ENCODE measurements at places on chromosomes 5 and 9.
A peak's percentile ranks its signal among the peaks of the same experiment; 100 is the strongest.

DNA sequence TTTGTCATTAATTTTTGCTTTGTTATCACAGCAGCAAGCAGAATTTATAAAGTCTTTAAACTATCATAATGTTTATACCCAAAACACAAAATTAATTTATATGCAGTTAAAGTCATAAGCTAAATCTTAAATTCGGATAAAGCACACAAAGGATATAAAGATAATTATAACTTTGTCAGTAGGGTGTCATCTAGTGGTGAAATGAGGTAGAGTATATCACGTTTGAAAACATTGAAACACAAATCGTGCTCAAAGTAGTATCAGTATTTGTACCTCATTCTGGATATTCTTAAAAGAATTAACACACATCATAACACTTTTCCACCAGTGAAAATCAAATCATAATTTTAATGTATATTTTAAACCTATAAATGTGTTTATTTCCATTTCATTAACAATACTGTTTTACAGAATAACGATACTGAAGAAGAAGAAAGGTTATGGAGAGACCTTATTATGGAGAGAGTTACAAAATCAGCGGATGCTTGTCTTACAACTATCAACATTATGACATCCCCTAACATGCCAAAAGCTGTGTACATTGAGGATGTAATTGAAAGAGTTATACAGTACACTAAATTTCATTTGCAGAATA, 129.5 kb downstream of the NIPBL start:
- DNase-seq, result no peak

DNA sequence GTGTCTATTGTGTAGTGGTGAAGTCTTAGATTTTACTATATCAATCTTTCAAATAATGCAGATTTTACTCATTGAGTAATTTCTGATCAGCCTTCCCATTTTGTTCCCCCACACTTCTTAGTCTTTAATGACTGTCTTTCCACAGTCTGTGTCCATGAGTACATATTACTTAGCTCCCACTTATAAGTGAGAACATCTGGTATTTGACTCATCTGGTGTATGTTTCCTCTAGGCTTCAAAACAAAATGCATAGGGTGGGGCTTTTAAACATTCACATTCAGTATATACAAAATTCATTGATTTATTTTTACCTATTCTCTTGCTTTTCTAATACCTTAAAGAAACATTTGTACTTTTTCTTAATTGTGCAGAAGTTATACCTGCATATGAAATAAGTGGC, 513.0 kb downstream of the MTRR start:
- no peak for DNase-seq

GRCh38 chr5:135053278-135053677, 19.2 kb upstream of the PITX1 start:
- no peak for DNase-seq

DNA sequence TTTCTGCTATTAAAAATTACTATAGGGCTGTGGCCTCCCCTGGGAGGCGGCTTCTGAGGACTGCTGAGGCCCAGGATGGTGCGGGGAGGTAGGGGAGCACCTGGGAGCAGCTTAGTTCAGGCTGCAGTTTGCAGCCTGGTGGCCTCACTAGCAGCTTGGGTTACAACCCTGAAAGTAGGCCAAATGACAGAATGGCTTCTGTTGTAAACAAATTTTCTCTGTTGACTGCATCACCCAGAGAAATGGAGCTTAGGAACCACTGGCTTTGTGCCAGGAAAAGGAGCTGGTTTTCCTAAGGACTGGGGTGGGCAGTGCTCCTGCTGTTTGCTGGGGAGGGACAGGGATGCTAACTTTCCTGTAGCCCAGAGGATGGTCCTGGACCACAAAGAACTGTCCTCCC, 130.3 kb downstream of the ENTREP1 start:
- DNase-seq, result no peak

- no peak for DNase-seq
These were observed 79.9 kb downstream of the GAPVD1 start for GRCh38 chr9:125341566-125341965.

DNA sequence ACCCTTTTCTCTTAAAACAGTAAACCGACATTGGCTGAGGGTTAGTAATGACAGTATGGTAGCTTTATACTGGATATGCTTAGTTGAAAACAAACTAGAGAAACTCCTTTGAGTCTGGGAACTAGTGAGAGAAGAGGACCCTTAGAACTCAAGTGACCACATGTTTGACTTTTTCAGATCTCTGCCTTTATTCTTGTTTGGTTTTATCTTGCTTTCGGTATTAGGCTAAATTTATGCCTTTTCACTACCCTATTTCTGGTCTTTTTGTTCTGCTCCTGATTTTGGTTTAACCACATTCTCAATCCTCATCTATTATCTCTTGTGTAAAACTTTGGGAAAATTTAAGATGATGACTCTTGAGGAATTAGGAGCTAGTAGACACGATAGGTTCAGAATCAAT, 11.0 kb downstream of the SNAPC3 start:
- DNase-seq, result no peak

DNA sequence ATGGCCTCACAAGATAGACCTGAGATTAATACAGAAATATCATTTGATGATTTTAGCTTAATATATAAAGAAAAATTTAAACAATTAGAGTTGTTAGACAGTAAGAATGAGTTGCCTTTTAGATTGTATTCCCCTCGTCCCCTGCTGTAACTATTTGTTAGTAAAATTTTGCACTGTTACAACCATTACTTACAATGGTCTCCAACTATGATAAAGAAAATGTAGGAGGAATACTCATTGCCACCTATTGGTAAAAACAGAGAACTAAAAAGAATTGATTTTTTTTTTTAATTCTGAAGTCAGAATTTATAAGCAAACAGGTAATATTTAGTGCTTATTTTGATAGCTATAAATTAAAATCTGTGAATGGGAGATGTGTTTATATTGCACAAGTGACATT, 937.6 kb downstream of the TLE4 start:
- no peak for DNase-seq

GRCh38 chr9:96655198-96655851, at the start of gene PRXL2C:
Gene PRXL2C (minus strand): TSS chr9:96655317. CDS start chr9:96655281, 36 bp downstream.
- peak; percentile 75 for DNase-seq

- DNase-seq, result no peak
These were observed 154.2 kb downstream of the DOCK2 start for GRCh38 chr5:169791251-169791650.

DNA sequence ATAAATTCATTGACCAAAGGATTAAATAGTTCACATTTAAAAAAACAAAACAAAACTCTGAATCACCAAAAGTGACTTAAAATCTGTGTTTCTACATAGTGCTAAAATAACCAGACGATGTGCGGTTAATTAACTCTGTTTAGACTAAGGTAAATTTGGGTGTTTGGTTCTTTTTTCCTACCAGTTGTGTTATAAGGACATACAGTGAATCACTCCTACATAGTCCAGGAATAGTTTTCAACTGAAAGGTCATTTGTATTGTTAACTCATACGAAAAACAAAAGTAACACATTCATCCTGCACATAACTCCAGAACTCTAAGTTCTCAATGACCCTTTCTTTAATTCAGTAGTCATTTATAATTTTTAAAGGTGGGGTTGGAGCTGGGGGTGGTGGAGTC, 203.7 kb downstream of the GLIS3 start:
- no peak for DNase-seq

DNA sequence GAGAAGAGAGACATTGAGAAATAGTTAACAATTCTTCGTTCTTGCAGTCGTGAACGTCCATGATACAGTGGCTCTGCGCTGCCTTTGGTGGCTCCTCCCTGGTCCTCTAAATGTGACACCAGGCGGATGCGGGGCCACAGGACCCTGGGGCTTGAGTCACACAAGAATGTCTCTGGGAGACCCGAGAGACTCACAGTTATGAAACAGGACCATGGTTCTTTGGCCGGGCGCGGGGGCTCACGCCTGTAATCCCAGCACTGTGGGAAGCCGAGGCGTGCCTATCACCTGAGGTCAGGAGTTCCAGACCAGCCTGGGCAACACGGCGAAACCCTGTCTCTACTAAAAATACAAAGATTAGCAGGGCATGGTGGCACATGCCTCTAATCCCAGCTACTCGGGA, 767 bp upstream of the ZDHHC11 start:
- no peak for DNase-seq

DNA sequence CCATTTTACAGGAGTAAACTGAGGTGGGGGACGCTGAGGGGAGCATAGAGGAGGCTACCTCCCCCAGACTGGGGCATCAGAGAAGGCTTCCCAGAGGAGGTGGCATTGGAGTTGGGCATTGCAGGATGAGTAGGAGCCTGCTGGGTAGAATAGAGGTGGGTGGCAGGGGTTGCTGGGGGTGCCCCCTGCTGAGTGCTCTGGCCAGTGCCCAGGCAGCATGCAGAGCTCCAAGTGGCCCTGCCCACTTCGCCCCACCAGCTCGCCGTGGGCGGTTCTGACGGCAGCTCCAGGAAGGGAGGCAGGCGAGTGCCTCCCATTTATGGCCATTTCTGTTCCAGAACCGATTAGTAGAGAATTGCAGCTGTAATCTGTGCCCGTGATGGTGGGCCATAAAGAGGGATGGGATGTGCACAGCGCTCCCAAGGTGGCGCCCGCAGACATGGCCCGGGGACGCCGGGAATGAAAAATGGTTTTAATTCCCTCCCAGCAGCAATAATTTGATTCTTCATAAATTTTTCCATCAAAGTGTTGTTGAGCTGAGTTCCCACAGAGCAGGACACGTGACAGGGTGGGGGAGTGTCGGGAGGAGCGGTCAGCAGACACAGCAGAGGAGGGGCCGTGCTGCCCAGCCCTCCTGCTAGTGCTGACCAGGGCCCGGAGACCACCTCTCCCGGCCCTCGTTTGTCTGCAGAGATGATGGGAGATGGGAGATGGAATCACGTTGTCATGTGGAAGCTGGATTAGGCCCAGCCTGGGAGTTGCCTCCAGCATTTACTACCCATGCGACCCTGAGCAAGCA, 75.5 kb downstream of the LMX1B start:
- no peak for DNase-seq

DNA sequence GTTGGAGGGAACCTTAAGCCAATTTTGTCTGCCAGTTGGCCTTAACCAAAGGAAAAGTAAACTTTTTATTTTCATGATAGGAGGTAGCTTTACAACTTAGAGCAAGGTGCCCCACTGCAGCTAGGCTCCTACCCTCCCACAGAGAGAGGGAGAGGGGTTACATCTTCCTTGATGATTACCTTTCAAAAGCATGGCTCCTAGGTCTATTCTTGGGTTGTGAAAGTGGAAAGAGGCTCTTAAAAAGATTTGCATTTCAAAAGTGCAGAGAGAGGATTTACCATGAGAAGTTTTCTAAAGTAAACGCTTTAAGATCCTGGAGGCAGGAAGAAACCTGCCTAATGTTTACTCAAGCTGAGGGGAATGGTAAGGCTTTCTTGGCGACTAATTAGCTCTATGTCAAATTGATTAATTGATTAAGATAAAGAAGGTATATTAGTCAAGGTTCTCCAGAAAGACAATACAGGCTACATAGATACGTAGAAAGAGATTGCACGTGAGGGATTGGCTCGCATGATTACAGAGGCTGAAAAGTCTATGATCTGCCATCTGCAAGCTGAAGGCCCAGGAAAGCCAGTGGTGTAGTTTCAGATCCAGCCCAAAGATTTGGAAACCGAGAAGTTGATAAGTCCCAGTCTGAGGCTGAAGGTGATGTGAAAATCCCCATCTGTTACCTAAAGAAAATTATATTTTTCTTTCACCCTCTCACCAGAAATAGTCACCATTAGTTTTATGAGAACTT, 333.8 kb upstream of the CTNND2 start:
- DNase-seq, result no peak

GRCh38 chr5:157978061-157978460, 119.1 kb upstream of the CLINT1 start:
- no peak for DNase-seq

DNA sequence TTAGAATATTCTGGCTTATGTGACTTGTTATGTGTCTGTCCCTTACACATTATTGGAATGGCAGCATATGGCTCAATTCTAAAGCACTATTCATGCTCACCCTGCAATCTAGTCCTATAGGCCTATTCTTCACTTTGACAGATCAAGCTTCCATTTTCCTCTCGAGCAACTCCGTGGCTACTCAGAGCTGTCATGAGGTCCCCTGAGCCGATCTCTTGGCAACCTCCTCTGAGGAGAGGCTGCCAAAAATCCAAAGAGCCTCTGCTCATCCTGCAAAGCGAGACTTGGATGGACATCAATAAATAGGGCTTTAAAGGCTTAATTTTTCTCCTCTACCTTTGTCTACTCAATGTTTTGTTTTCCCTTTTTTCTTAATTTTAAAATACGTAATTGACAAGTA, 163.8 kb downstream of the GABRB2 start:
- DNase-seq, result no peak

DNA sequence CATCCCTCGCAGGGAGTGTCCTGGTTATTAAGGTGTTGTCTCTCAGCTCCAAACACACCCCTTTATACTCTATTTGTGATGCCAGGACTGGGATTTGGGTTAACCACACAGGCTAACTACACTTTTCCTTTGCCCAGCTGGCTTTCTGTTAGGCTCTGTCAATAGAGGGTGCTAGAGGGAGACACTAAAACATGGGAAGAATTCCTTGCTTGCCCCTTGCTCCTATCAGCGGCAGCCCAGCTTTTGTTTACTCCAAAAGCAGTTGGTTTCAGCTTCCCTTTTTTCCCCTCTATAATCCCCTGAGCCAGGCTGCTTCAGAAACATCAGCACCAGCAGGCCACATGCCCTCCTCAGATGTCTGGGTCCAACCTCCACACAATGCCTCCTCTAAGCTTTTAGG, 297.1 kb downstream of the KCTD16 start:
- no peak for DNase-seq

- no peak for DNase-seq
These were observed 2.9 kb upstream of the PRRC2B start for GRCh38 chr9:131391020-131391419.

DNA sequence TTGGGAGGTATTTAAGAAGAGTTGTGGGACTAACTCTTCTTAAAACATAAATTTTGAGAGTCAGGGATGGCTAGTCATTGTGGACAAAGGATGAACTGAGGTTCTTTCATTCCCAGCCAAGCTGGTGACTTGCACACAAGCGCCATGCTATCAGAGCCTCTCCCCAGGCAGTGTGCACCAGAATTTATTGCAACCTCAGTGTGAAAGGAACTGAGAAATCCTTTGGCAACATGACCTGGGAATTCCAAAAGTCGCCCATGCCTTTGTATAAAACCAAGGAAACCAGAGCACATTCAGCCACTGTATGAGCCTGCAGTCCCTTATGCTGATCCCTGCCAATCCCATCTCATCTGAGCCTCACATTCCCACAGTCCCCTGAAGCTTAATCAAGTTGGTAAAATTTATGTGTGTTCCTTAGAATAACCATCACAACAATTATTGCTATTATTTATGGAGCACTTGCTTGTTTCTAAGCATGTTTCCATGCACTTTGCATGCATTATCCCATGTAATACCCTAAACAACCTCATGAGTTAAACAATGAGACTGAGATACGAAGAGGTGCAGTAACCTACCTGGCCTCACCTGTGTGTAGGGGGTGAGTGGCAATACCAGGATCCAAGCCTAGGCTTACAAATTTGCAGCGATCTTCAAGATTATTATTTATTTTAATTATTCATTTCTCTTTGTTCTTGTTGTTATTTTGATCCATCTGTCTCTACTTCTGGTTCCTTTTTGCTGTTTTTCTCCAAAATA, 116.4 kb downstream of the NTRK2 start:
- no peak for DNase-seq

GRCh38 chr5:58542709-58543108, 40.2 kb upstream of the RAB3C start:
- DNase-seq, result no peak

GRCh38 chr9:81461196-81461595, 228.2 kb downstream of the TLE1 start:
- DNase-seq, result no peak

- no peak for DNase-seq
These were observed 153.0 kb upstream of the SMC2 start for GRCh38 chr9:103941104-103941503.
